ENCODE measurements at places on chromosomes 16 and 17. TPM values are rescaled to one million over a fixed set of nuclear protein-coding genes. Genes with fewer than 3 reads are reported as not detected.

The HSF4 gene
- 54.3 TPM for total RNA-seq

The LYZL6 gene
- not detected for total RNA-seq

The FADS6 gene
- total RNA-seq: 1.5 TPM

The SLFN14 gene
- not detected for total RNA-seq

Measured in vagina (tissue), 2 donors.